KBM-7 (cell line): ENCODE measurements at places on chromosomes 7 and 10.

- no peak for DNase-seq
These were observed 1.5 kb downstream of the DNA2 start for GRCh38 chr10:68470300-68470699.

- DNase-seq, result no peak
These were observed 40.4 kb downstream of the TMEM270 start for GRCh38 chr7:73901231-73901822.

DNA sequence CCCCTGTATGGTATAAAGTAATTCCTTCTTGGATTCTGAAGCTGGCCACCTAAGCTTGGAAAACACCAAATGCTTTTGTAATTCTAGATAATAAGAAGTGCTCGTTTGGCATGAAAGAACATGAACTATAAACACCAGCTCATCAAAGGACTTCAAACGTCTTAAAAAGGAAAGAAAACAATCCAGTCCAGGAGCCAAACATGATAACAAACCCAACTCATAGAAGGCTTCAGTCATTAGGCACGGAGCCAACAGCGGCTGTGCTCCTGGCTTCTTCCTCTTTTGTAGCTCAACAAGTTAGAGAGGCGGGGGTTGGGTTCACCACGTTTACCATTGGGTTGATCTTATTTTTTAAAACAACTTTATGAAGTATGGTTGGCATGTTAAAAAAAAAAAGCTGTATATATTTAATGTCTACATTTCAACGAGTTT is 56.4 kb upstream of the ECHDC3 start:
- DNase-seq, result peak; percentile 98

- DNase-seq, result no peak
These were observed 60.8 kb upstream of the BTRC start for GRCh38 chr10:101293007-101293723.

DNA sequence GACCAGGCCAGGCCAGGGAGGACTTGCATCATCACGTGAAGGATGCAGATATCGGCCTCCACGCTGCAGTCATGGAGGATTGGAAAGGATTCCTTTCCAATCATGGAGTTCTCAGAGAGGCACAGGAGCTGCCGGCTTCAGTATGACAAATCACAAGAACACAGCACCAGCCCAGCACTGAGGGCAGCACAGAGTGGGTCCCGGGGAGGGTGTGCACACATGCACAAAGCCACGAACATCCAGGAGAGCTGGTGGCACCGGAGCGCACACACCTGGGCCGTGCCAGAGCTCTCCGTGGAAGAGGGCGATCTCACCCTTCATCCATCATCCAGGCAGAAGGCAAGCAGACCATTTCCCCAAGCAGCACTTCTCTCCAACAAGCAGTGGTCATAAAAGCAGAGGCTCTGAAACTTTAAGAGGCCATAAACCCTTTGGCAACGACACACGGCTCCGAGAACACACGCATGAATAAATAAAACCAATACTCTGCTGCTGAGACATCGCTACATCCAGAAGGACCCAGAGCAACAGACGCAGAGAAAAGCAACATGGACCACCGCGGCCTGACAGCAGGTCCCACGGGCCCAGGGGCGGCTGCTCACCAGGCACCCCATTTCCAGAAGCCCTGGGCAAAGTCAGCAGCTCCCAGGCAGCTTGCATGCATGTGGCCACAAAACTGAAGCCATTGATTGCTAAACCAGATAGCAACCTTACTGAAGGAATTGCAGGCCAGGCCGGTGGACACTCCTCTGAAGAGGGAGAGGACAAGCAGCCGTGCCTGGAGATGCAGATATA is 180.8 kb downstream of the USP6NL start:
- no peak for DNase-seq

DNA sequence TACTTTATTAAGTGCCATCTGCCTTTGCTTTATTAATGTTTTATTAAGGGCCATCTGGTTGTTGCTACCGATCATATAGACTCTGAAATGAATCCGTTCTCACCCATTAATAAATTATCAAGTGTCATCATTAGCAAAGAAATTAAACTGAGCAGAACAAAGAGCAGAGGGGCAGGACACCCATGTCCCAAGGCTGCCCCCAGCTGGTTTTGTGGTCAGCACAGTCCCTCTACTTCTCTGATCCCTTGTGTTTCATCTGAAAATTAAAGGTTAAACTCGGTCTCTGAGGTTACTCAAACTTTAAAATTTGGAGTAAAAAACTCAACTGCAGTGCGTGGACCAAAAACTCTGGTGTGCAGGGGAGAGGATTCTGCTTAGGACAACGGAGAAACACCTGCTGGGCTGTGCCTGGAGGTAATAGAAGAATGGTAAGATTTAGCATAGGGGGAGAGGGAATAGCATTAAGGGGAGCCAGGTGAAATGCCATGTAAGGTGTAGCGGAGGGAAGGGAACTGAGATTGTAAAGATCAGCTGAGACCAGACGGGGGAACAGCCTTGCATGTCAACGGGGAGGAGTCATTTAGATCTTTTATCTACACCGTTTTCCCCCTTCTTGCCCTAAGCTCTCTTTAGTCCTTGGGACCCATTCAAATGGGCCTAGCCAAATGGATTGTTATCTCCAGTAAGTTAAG is 10.8 kb upstream of the GSDME start:
- DNase-seq, result no peak

DNA sequence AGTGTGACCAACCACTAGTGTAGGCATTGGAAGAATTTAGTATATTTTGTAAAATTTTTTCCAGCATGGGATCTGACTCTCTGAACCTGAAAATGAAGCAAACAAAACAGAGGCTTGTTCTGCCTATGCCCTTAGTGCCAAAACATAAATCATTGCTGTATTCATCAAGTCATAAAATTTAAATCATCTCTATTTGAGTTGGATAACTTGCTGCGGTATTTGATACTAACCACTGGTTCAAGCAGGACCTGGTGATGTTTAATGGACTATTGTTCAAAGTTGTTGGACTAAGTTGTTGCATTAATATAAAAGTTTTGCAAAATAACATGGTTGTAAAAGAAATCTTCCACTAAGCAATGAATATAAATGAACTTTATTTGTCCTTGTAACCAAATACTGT is 19.8 kb upstream of the RPA3 start:
- DNase-seq, result no peak

DNA sequence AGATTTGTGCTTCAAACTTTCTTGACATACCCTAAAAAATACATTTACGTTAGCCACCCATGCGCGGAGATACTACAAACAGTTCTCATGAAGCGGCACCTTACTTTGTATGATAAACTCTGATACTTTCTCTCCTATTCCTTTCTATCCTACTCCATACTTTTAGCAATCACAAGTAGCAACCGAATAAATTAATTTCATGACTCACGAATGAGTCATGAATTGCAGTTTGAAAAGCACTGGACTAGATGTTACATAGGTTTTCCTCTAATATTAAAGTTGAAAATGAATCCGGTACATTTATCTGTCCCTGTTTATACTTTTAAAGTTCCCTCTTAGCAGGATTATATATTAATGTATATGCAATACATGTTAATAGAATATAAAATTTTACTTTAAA is 67.6 kb downstream of the CUBN start:
- no peak for DNase-seq

DNA sequence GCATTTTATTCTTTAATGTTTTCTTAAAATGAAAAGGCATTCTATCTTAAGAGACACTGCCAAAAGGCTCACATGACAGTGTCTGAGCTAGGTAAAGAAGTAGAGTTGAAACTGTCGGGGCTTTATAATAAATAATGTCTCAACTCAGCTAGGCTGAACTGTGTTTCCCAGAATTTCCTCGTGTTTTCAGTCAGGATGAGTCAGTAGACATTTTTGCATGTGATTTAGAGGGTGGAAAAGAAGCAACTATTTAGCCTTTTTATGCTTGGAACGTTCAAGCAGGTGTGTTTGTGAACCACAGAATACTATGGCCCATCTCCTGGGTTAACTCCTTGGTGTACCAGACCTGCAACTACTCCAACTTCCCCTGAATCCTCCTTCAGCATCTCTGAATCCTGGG is 23.4 kb upstream of the LIPA start:
- no peak for DNase-seq

DNA sequence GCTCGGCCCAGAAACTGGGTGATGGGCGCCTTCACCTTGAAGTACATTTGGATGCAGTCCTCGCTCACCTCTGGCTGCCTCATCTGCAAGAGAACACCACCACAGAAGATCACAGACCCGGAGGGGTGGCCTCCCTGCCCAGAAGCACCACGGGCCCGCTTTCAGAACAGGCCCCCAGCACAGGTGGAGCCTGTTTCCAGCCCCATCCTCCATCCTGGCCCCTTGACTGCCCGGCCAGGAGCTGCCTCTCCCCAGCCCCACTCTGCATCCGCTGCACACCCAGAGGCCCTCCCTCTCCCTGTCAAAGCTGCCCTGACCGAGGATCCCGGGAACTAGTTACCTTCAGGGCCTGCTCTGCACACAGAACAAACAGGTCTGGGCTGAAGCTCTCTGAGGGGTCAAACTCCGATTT is 724 bp downstream of the CFAP46 start:
- DNase-seq, result no peak

DNA sequence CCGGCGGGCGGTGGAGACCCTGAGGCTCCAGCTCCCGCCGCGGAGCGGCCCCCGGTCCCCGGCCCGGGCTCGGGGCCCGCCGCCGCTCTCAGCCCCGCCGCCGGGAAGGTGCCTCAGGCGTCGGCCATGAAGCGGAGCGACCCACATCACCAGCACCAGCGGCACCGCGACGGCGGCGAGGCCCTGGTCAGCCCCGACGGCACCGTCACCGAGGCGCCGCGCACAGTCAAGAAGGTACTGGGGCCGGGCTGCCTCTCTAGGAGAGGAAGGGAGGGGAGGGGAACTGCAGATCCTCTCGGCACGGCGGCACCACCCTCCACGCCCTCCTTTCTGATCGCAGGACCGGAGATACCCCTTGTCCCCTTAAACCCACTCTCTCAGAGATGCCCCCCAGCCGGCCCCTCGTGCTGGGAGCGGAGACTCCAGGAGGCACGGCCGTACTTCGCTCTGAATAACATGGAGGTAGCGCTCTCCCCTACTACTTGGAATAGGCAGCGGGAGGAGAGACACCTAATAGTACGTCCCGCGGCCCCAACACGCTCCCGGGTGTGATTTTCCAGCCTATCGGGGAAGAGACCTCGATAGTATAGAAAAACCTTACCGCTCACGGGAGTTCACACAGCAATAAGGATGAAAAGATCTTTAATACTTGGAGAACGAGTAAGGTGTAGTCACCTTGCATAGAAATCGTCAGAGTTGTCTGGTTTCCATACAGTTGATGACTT is 538 bp downstream of the AHCYL2 start:
- peak; percentile 72 for DNase-seq

GRCh38 chr10:27536437-27536836 is 32.3 kb downstream of the RAB18 start:
- peak; percentile 86 for DNase-seq

DNA sequence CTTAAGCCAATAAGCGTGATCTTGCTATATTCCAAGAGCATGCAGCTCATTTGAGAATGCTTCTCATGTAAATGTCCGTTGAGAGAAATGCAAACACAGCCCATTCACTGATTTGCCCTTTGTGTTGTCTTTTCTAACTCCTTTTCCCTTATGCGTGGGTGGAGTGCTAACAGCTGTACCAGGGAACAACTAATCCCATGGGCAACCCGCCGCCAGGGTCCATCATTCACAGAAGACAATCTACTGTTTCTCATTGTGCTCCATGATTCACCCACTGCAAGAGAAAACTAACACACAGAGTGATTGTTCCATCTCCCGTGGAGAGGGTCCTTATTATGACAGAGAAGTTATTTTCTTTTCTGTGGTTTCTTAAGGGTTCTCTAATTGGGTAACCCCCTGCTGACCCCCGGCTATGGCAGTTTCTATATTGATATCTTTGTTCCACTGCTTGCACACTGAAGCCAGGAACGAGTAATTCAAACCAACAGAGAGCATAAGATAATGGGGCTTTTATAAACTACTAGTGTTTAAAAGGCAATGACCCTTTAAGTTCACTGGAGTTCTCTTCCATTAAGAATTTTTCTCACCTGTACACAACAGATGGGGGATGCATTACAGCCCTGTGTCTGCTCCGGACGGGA is 298.7 kb downstream of the BAMBI start:
- no peak for DNase-seq

DNA sequence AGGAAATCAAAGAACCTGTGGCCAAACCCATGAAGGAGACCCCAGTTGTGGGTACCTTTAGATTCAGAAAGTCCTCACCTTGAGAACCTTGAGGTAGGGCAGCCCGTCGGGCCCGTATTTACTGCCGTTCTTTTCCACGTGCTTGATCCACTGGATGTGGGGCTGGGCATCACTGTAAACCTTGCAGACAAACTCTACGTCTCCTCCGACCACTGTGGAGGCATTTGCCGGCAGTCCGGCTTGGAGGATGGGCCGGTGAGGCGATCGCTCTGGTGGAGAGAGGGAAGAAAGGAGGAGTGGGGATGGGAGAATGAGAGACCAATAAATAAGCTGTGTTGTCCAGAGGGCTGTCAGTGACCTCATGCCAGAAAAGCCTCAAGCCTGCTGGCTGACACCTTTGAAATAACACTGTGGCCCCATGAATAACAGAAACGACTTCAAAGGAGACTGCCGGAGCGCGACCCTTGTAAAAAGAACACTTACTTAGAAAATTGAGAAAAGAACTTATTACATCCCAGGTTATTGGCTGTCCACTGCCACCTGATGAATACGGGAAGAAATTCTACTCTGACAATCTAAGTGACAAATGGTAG is 78.2 kb downstream of the FGFR2 start:
- no peak for DNase-seq

- no peak for DNase-seq
These were observed 136.1 kb downstream of the KAT6B start for GRCh38 chr10:74962517-74962916.

DNA sequence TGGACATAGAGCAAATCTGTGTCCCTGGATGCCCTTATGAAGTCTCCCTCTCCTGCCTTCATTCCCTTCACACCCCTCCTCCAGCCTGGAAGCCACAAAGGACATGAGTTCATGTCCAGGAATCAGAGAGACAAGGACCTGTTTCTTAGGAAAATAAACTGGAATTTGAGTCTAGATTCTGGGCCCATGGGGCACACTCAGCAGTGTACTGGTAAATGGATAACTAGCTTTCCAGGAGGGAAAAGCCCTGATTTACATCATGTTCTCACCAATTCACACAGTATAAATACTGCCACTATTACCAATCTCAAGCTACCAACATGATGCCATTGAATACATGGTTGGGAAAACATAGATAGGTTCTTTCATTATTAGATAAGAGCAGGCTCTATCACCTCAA is 9.9 kb downstream of the FAM237B start:
- DNase-seq, result no peak

DNA sequence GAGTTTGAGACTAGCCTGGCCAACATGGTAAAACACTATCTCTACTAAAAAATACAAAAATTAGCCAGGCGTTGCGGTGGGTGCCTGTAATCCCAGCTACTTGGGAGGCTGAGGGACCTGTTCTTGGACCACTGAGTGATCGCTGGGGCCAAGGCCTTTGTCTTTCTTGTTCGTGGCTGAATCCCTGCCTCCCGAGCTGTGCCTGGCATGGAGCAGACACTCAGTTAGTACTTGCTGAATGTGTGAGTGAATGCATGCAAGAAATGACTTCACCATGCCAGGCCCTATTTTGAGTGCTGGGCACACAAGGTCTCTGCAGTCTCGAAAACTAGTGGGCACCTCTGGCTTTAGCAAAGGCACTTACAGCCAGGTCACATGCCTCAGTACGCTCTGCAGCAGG is 85.1 kb downstream of the HIP1 start:
- no peak for DNase-seq
